ENCODE measurements at places on chromosomes 5 and 9.
A peak's percentile ranks its signal among the peaks of the same experiment; 100 is the strongest.

DNA sequence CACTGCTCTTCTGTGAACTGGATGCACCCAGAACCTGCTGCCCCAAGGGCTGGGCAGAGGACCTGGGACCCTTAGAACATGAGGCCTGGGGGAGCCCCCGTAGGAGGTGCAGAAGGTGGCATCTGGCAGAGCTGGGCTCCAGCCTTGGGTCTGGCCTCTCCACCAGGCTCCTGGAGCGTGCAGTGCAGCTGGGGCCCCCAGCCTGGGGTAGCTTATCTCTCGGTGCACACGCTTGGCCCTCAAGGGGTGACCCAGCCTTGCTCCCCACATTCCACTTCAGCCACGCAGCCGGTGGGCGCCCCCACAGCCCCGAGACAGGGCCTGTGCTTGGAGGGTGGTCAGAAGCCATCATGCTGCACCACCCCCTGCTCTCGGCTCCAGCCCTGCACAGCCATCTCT lies 5.6 kb upstream of the NR5A1 start:
- no peak for DNase-seq

DNA sequence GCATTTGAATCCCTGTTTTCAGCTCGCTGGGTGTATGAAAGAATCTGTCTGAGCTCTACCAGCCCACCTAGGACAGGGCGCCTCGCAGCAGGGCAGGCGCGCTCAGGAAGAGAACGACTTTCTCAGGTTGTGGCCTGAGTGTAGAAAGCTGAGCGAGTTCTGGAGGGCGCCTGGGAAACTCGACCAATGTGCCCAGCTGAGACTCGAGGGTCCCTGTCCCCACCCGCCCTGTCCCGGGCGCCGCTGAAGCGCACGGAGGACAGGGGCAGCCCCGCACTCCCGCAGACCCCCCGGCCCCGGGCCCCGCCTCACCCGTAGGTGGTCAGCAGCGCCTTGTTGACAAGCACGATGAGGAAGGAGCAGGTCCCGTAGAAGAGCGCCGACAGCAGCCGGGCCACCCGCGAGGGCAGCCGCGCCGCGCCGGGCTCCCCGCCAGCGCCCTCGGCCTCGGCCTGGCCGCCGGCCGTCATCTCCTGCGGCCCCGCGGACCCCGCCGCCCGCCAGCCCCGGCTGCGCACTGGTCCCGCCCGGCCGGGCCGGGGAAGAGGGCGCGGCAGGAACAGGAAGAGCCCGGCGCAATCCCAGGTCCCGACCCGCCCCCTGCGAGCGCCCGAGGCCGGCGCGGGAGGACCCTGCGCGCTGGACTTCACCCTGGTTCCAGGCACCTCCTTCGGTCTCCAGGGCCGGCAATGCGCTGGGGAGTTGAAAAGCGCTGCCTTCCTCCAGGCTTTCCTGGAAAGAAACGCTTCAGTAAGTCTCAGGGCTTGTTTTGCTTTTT lies at the start of gene SLC35D2:
Gene SLC35D2 (minus strand): TSS at position 547 of the 778 bp plus-strand sequence. CDS start 77 bp downstream, at position 470.
- DNase-seq = no peak

- DNase-seq = peak; percentile 7
Observed at GRCh38 chr5:87300744-87301143, 33.1 kb downstream of the RASA1 start.

- DNase-seq = no peak
Observed at GRCh38 chr5:126186210-126186609, 237.0 kb upstream of the GRAMD2B start.

DNA sequence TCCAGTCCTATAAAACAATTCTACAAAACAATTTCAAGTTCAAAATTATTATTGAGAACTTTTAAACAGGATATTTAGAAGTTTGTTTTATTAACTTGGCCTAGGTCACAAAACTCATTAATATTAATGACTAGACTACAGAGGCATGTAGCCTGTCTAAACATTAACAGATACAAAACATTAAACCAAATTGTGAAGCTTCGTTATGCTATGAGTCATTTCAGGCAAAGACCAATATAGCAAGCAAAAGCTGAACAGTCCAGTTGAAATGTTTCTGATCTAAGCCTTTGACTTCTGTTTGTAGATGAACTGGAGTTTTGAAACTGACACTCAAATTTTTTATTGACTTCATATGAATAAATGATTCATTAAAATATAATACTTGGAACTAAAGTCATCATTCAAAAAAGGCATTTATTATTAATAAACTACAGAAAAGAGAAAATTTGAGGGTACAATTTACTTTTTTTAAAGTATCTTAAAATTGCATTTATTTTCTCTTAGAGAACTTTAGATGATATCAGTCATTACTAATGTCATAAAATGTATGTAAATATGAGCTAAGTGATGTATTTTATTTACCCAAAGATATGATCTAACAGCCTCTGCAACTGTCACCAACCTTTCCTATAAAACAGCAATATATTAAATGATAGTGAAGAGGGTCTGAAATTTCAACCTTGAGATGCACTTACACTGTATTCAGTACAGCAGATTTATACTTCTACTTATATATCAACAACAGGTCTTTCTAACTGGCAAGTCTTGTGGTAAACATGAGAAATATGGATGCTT lies 188.8 kb downstream of the COMMD10 start:
- no peak for DNase-seq

GRCh38 chr5:79702606-79703380 lies 13.2 kb downstream of the CMYA5 start:
- no peak for DNase-seq

GRCh38 chr9:90974016-90974415 lies 172.4 kb downstream of the SYK start:
- DNase-seq = no peak

DNA sequence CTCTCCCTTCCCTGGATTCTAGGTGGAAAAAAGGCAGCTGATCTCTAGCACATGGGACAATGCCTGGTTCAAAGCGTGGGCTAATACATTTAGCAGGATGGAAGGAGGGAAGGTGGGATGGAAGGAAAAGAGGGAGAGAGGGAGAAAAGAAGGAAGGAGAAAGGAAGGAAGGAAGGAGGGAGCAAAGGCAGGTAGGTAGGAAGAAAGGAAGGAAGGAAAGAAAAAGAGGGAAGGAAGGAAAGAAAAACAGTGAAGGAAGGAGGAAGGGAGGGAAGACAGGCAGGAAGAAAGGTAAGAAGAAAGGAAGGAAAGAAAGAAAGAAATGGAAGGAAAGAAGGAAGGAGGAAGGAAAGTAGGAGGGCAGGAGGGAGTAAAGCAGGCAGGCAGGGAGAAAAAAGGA lies 12.2 kb upstream of the PALM2AKAP2 start:
- DNase-seq = no peak

DNA sequence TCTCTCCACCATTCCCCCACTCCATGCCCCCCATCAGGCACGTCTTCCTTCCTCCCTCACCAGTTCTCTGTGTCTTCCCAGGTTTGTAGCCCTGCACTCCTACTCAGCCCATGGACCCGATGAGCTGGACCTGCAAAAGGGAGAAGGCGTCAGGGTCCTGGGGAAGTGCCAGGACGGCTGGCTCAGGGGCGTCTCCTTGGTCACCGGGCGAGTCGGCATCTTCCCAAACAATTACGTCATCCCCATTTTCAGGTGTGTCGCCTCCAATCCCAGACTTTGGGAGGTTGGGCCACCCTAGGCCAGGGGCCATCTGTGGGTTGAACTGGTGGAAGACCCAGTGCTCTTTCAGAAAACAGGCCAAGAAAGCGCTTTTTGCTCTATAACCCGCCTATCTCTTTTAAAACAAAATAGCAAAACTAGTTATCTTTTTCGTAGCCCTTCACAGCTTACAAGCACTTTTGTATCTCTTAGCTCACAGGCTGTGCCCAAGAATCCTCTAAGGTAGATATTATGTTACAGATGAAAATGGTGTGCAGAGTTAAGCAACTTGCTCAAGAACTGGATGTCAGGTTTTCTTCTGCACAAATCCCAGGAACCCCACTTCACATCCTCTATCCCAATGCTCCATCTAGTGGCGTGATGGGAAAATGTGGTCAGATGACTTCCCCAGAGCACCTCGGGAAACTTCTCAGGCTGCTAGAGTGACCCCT lies 56.2 kb downstream of the PLAC8L1 start:
- DNase-seq = no peak

GRCh38 chr9:119367683-119368075 lies 1.6 kb downstream of the BRINP1 start:
- no peak for DNase-seq

- no peak for DNase-seq
Observed at GRCh38 chr5:79489773-79490172, 24.2 kb downstream of the HOMER1 start.

DNA sequence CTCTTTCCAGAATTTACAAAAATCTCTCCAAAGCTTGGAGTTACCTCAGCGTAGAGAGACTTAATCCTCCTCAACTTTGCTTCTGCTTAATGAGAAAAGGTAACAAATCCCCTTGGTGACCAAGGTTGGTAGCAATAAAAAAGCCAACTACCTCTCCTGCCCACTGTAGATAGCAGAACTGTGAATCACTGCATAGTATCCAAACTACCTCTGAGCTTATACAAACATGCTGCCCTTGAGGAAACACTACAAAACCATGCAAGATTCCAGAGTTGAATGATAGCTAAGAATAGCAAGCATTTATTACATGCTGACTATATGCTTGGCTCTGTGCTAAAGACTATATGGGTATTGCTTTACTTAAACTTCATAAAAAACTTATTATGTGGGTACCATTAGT lies 2.8 kb upstream of the ADAMTS12 start:
- no peak for DNase-seq

- peak; percentile 18 for DNase-seq
Observed at GRCh38 chr9:131627648-131628458, 82.5 kb downstream of the PRRT1B start.

DNA sequence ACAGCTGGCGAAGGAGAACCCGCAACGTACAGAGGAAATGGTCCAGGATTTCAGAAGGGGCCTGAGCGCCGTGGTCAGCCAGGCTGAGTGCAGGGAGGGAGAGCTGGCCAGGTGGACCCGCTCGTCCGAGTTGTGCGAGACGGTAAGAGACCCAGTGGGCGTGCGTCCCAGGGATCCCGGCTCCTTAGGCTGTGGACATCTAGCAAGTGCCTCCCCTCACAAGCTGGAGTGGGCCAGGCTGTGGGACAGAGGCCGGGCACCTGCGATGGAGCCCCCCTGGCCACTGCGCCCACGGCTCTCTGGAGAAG lies 29.5 kb upstream of the LRRC14B start:
- DNase-seq = no peak

DNA sequence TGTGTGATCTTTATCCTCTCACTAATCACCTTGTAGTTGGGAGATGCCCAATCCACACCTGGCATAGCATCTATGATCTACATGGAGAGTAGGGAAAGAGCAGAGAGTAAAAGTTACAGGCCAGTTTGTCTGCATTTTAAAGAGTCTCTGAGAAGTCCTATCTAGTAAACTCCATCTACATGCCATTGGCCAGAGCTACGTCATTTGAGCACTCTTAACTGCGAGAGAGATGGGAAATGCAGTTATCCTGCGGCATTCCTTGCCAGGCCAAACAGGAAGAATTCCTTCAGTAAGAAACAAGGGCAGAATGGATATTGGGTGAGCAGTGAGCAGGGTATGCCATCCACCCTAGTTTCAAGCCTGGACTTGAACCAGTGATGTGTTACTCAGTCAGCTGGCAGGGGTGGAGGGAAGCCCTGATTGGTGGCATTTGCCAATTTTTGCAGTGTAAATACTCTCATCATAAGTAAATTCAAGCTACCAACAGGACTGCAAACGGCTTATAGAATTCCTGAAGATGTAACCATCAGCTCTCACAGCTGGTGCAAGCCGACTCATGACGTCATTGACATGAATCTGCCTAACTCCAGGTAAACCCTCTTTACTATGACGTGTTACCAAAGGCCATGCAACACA lies 156.8 kb upstream of the MSX2 start:
- no peak for DNase-seq

GRCh38 chr9:18717759-18718158 lies 243.8 kb downstream of the ADAMTSL1 start:
- DNase-seq = no peak

DNA sequence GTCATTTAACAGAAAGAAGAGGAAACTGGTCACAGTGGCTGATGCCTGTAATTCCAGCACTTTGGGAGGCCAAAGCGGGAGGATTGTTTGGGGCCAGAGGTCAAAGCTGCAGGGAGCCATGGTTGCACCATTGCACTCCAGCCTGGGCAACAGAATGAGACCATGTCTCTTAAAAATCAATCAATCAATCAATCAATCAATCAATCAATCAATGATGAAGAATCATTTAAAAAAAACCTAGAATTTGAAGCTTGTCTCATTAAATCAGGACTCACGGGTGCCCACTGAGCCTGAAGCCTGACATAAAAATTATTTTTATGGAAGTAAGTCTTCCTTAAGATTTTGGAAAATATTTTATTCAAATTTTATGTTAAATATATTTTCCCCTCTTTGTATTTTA lies 43.9 kb downstream of the BNIP1 start:
- no peak for DNase-seq

DNA sequence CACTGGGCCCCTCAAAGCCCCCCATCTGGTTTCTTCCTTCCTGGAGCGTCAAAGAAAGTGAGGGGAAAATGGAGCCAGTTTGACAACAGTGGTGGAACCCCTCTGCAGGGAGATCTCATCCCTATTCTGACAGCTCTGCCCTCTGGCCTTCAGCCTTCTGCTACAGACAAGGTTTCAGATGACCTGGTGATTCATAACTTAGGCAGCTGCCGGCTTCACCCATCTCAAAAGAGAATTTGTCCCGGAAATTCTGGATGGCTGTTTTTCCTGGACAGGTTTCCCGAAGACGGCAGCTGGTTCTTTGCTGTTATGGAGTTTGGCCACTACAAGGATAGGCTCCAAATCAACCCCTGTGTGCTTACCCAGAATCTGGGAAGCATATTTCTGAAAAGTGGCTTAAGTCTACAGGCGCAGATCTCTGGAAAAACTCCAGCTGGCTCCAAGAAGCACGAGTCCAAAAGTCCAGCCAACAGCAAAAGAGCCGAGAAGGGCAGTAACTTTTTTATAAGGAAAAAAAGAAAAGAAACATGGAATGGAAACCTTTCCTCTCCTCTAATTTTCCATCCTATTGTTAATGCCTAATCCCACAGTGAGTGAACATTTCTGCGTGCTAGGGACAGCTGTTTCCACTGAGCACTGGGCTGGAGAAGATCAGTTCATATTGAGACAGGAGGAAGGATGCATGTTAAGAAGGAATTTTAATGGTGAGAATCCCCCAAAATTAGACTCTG lies 54.5 kb downstream of the ZNF366 start:
- no peak for DNase-seq

DNA sequence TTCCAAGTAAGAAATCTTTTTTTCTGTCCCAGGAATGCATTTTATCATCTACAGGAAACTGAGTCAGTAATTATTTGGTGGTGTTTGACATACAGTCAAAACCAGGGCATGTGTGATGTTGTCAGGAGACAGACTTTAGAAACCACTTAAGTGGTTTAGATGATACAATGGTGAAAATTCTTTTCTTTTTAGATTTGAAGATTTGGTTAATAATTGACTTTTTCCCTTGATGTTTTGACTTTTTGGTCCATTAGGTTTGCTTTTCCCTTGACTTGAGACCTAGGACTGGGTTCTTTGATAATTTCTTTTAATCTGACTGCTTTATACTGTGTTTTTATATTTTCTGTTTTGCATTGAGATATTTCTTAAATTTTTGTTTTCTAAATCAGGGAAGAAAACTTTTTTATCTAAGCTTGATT lies 85.2 kb downstream of the RASGRF2 start:
- DNase-seq = no peak

GRCh38 chr9:120001536-120001935 lies 578.4 kb downstream of the CDK5RAP2 start:
- no peak for DNase-seq

GRCh38 chr9:131810351-131811170 lies 70.7 kb upstream of the RAPGEF1 start:
- no peak for DNase-seq
